ENCODE measurements at places on chromosomes 2 and 18.

- DNase-seq = no peak
Observed at GRCh38 chr18:5285326-5285725, 10.2 kb downstream of the ZBTB14 start.

GRCh38 chr2:143150287-143150686 is 21.1 kb downstream of the ARHGAP15 start:
- DNase-seq = no peak

DNA sequence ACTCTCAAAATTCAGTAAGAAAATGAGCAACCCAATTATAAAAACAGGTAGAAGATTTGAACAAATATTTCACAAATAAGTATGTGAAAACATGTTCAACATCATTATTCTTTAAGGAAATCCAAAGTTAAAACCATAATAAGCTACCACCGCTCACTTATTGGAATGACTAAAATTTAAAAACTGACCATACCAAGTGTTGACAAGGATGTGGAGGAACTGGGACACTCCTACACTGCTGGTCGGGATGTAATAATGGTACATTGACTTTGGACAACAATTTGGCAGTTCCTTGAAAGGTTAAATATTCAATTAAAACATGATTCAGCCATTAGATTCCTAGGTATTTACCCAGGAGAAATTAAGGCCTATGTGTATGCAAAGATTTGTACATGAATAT is 336.5 kb downstream of the IRS1 start:
- DNase-seq = no peak

DNA sequence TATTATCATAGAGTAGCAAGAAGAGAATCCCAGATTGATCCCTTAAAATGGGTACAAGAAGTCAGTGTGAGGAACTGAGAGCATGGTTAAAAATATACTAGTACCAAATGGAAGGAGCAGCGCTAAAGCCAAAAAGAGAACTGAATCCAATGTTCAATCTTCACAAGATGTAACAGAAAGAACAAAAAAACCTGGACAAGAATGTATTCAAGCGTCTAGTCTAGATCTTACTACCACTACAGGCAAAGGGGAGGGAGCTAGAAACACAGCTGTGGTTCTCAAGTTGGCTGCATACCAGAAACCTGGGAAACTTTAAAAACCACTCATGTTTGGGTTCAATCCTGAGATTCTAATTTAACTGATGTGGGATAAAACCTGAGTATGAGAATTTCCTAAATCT is 57.5 kb downstream of the PIAS2 start:
- no peak for DNase-seq

DNA sequence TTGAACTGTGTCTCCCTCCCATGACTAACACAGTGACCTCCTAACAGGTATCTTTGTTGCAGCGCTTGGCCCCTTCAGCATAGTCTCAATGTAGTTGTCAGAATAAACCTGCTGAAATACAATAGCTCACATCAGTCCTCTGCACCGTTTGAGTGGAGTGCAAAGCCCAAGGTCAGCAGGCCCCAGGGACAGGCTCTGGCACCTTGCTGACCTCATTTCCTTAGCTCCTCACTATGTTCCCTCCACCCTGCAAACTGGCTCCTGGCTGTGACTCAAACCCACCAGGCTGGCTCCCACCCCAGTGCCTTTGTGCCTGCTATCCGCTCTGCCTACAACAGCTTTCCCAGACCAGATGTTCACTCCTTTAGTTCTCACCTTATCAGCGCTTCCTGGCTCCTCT is 146.7 kb downstream of the LRATD1 start:
- no peak for DNase-seq

- DNase-seq = no peak
Observed at GRCh38 chr2:104794441-104794840, 59.5 kb upstream of the POU3F3 start.

- no peak for DNase-seq
Observed at GRCh38 chr2:17231394-17231965, 286.8 kb downstream of the RAD51AP2 start.

DNA sequence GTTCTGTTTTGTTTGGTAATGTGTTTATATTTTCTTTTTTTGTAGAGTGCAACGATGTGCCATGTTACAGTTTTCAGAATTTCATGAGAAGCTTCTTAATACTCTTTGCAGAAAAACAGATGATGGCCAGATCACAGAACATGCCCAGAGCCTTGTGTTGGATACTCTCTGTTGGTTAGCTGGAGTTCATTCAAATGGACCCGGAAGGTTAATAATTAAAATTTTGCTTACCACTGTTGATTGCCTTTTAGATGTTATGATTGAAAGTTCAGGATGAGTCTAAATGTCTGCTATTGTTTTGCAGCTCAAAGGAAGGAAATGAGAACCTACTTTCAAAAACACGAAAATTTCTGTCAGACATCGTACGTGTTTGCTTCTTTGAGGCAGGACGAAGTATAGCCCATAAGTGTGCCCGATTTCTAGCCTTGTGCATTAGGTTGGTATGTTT is 85.2 kb downstream of the BIRC6 start:
- no peak for DNase-seq

GRCh38 chr2:187855689-187856088 is 301.5 kb upstream of the TFPI start:
- DNase-seq = no peak

GRCh38 chr2:84495539-84496146 is 20.7 kb upstream of the DNAH6 start:
- DNase-seq = no peak

DNA sequence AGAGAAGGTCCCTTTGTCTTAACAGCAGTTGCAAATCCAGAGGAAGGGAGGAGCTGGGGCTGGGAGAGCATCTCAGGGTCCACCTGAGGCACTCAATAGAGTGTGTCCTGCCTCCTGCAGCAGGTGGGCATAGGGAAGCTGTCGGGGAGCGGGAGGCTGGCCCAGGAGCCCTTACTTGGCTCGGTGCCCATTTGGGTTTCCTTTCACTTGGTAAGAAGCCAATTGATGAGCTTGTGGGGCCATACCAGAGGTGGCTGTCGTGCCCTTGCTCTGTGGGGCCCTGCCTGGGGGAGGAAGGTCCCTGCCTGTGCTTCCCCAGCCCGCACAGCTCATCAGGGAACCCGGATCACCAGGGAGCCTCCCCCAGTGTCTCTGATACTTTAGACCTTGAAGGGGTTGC is 229.7 kb downstream of the DYSF start:
- no peak for DNase-seq

DNA sequence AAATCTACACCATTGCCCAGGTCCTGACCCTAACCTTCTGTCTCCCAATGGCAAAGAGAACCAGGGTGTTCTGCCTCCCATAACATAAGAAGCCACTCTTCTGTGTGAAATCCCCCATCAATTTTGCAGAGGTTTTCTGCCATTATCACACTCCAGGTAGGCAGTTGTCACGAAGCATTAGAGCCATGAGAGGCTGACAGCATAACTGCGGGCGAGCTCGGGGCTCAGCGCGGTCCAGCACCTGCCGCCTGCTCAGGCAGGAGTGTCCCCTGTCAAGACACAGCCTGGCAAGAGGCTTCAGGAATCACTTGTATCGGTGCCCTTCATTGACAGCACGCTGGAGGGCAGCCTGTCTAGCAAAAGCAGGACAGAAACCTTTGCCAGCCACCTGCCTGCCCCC is 251.2 kb downstream of the SATB2 start:
- DNase-seq = no peak

- DNase-seq = no peak
Observed at GRCh38 chr2:237307474-237307873, 106.5 kb downstream of the COL6A3 start.

DNA sequence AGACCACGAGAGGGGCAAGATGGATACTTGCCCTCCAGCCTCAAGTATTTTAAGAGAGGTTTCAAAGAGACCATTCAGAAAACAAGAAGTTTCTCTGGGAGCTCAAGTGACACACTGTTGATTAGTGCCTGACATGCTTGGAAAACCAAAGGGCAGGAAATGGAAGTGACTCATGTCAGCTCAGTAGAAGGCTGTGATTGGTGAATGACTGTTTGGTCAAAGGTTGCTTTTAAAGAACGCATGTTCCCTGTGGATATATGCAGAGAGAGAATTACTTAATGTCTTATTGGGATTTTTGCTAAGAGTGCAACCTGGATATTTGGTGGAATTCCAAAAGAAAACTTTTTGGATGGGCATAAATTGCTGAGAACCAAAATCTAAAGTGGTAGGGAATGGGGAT is 549.9 kb downstream of the XIRP2 start:
- DNase-seq = no peak

DNA sequence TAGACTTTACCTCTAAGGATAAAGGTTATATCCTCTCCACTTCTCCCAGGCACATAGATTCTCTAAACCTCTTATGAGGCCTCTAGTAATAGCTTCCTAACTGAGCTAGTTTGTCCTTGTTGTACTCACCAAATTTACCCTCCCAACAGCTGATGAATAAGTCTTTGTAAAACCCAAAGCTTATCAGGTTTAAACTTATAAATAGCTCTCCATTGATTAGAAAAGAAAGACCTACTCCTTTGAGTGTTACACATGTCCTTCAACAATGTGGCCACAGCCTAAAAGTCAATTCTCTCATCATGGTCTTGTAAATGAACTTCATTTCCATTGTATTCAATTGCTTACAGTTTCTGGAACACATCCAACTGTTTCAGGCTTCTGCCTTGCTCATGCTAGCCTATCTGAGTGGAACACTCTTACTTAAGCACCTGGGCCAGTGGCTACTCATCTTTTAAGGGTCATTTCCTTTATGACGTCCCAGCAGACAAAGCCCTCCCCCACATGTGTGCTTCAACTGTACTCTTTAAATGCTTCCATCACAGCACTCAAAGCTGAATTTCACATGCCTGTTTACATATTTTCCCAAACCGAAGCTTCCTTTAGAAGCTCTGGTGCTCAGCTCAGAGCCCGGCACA is 131.6 kb downstream of the CDH2 start:
- DNase-seq = no peak

DNA sequence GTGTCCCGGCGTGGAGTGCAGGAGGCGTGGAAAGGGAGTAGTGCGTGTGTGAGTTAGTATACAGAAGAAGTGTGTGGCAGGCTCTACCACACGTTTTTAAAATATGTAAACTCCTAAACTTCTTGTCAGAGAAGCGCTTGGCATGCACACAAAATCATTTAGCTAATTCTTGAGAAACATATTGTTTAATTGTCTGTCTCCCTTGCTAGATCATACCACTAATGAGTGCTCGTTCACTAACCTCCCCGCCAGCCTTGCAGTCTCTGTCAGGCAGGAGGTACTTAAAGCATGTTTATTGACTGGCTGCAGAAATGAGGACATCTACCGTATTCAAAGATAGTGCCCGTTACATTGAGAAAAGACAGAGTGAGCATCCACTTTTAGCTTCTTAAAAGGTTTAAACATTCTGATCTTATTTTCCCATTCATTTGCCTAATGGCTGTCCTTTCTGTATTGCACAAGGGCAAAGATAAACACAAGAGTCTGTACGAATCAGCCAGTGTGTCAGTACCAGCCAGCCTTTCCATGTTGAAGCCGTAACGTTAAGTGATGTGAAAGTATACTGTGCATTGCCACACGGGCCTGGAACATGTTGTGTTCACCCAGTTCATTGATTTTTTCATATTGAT is 41.4 kb downstream of the TRAPPC12 start:
- DNase-seq = no peak

GRCh38 chr2:27737676-27738348 is 33.7 kb upstream of the MRPL33 start:
- DNase-seq = no peak

DNA sequence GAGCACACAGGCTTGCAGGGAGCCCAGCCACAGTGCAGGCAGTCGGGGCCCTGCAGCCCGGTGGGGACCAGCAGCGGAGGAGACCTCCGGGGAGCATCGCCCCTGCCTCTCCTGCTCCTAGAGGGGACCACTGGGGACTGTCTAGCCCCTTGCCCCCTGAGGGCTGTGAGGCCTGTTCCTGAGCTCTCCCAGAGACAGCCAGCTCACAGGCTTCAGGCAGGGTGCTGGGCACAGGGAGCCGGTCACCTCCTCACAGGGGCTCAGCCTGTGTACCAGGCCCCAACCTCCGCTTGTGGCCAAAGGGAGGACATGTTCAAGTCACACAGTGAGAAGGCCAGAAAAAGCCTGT is 3.5 kb upstream of the NMUR1 start:
- no peak for DNase-seq

DNA sequence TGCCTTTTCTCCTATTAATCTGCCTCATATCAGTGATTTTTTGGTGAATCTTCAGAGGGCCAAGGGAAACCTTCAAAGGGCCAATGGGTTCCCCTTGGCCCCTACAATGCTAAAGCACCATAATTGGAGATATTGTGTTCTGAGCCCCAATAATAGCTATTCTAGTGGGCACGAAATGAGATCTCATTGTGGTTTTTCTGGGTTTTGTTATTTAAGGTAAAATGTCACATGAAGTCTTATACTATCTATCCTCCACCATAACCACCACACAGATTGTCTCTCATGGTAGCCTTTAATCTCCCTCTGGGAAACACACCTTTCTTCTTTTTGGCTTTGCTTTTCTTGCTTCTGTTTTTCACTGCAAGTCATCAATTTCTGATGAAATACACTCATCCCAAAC is 152.8 kb downstream of the B3GNT2 start:
- DNase-seq = no peak

DNA sequence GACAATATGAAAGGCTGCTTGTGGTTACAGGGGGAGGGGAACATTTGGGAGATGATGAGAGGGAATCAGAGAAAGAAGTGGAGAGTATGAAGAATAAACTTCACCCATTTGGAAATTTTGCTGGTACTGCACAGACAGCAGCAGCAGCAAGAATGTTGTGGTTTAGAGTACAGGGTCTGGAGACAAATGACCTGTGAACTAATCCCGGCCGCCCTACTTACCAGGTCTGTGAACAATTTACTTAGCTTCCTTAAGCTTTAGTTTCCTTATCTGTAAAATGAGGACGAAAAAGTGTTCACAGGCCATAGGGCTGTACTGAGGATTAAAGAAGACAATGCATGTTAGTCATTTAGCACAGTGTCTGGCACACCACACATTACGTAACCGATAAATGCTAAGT is 685.4 kb upstream of the CELF4 start:
- no peak for DNase-seq

DNA sequence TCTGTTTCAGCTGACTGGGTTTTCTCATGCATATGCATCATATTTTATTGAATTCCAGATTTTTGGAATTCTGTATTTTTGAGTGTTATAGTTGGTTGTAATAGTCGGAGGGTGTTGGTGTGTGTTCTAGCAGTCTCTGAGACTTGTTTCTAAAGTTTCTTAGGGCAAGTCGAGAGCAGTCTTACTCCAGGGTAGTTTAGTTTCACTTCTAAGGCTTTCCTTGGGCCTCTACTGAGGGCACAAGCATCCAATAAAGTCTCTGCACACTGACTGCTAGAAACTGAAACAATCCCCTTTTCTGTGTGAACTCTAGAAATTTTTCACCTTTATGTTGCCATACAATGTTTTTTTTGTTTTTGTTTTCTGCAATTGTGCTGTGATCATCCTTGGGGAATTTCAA is 663.7 kb upstream of the LRATD1 start:
- no peak for DNase-seq

Data from stimulated activated CD8-positive, alpha-beta memory T cell treated with anti-CD3 and anti-CD28 coated beads, Interleukin-2, amount 100 ng/mL, for 48 hours (primary cell).